ENCODE measurements at places on chromosomes 16 and 17.

DNA sequence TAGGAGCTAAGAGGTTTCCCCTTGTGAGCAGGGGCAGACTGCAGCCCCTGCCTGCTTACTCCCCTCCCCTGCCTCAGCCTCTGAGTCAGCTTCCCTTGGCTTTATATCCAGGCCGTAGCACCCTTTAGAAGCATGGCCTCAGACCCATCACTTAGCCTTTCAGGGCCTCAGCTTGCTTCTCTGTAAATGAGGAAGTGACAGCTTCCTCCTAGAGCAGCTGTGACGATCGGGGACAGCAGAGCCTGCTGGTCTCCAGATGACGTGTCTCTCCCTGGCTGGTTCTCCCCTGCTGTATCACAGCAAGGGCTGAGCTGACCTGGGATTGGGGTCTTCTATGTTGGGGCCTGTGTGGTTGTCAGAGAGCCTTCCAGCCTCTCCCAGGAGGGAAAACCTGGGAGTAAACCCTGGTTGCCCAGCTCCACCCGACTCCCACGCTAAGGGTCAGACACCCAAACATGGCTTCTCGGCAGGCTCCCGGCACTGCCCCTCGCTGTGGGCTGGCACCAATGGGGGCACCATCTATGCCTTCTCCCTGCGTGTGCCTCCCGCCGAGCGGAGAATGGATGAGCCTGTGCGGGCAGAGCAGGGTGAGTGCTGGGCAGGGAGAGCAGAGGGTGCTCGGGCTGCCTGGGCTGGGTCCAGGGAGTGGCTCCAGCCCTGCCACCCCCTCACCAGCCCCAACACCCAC is 16.3 kb upstream of the MYO15B start:
- DNase-seq, result no peak

- no peak for DNase-seq
Observed at GRCh38 chr16:30692396-30693064, 6.4 kb upstream of the SRCAP start.

DNA sequence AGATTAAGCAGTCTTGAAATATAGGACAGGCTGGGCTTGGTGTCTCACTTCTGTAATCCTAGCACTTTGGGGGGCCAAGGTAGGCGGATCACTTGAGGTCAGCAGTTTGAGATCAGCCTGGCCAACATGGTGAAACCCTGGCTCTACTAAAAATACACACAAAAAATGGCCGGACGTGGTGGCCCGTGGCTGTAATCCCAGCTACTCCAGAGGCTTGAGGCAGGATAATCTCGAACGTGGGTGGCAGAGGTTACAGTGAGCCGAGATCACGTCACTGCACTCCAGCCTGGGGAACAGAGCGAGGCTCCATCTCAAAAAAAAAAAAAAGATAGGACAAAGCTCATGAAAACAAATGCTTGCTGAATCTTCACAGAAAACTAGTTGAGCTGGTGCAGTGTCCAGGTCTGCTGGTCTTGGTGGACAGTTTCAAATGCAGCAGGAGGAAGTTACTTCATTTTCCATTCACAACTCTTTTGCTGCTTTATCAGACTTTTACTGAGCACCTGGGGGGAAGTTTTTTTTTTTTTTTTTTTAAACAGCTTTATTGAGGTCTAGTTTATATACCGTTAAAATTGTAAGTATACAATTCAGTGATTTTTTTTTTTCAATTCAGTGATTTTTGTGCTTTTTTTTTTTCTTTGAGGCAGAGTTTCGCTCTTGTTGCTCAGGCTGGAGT is 45.2 kb downstream of the SNX29 start:
- no peak for DNase-seq

DNA sequence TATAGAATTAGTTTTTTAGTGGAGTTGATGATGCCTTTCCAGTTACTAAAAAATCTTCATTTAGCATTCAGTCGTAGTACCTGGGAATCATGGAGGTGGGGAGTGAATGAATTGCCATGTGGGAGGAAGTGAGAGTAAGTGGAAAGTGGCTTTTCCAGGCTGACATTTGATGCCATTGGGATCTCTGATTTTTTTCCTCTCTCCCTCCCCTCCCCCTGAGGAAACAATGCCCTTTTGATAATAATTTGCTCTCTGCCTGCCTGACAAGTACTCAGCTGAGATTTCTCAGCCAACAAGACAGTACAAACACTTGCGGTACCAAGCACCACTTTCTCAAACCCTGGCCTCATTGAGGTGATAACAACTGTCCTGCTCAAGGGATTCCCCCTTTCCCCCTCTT is 2.2 kb downstream of the UBE2Z start:
- DNase-seq, result no peak

GRCh38 chr17:17110520-17110919 is 68.3 kb downstream of the MPRIP start:
- no peak for DNase-seq

GRCh38 chr17:3213001-3213400 is 5.5 kb downstream of the OR1A1 start:
- DNase-seq, result no peak

DNA sequence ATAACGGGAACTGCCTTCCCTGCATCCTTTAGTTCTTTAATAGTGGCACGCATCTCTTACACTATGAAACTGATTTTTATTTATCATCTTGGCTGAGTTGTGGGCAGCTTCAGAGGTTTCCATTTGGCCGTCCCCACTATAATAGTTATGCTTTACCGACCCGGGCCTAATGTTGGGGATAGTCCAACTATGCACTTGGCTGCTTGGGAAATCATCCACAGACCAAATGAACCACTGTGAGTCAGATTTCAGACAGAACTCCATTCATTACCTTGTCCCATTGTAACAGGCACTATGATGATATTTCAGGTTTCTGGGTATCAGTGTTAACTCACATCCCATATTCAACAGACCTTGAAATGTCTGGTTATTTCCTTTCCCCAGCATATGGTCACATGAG is 6.1 kb upstream of the SLFN5 start:
- DNase-seq, result no peak

DNA sequence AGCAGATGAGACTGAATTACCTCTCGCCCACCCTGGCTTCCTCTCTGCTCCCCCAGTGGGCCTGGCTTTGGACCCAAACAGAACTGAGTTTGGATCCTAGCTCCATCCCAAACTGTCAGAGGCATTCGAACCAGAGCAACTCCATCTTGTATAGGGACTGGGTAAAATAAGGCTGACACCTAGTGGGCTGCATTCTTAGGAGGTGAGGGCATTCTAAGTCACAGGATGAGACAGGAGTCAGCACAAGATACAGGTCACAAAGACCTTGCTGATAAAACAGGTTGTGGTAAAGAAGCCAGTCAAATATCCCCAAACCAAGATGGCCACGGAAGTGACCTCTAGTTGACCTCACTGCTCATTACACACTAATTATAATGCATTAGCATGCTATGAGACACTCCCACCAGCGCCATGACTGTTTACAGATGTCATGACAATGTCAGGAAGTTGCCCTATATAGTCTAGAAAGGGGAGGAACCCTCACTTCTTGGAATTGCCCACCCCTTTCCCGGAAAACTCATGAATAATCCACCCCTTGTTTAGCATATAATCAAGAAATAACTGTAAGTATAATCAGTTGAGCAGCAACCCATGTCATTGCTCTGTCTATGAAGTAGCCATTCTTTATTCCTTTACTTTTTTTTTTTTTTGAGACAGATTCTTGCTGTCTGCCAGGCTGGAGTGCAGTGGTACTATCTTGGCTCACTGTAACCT is 44.4 kb downstream of the LYRM1 start:
- no peak for DNase-seq

GRCh38 chr16:54418903-54419302 is 132.3 kb upstream of the IRX3 start:
- DNase-seq, result no peak

DNA sequence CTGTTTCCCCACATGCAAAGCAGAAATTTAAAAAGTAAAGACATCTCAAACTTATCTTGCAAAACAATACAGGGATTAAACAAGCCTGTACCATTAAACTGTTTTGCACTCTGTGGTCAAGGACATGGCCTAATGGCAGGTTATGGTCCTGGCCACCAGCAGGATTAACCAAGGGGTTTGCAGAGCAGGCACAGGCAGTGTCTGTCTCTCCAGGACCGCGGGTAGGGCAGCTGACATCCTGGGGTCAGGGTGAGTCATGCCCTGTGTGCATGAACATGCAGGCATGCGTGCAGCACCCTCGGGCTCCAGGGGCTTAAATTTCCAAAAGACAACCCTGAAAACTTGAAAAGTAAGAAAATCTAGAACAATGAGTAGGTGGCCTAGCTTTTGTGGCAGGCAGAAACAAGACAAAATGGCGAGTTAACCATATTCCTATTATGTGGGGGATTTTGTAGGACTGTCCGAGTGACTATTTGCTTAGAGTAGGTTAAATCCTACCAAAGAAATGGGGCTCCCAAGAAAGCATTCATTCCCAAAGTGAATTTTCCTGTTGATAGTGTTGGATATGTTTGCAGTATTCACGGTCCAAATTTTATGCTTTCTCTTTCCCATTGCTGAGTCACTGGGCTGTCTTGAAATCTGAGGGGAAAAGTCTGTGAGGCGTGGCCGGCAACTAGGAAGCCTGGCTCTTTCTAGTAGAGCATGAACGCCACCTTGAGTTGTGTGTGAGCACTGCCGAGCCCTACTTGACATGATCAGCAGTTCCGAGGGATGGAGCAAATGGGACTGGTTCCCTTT is 158.4 kb upstream of the FAM20A start:
- peak; percentile 91 for DNase-seq

GRCh38 chr17:29004081-29004692 is 1.6 kb downstream of the SEZ6 start:
- no peak for DNase-seq

DNA sequence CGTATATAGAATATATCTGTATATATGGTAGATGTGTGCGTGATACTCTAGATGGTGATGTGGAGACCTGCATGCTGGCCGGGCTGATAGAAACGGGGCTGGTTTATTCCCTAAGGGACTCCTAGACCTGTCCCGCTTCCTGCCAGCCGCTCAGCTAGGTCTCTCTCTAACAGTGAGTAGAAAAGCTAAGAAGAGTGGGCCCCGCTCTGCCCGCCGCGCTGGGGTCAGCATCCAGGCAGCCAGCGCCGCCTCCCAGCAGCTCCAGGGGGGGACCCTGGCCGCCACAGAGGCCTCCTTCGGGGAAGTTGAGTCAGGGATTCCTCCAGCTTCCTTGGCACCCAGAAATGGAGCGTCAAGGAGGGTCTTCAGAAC is 9.4 kb downstream of the CYGB start:
- DNase-seq, result no peak

GRCh38 chr16:86261379-86261778 is 248.9 kb upstream of the FOXF1 start:
- DNase-seq, result no peak

DNA sequence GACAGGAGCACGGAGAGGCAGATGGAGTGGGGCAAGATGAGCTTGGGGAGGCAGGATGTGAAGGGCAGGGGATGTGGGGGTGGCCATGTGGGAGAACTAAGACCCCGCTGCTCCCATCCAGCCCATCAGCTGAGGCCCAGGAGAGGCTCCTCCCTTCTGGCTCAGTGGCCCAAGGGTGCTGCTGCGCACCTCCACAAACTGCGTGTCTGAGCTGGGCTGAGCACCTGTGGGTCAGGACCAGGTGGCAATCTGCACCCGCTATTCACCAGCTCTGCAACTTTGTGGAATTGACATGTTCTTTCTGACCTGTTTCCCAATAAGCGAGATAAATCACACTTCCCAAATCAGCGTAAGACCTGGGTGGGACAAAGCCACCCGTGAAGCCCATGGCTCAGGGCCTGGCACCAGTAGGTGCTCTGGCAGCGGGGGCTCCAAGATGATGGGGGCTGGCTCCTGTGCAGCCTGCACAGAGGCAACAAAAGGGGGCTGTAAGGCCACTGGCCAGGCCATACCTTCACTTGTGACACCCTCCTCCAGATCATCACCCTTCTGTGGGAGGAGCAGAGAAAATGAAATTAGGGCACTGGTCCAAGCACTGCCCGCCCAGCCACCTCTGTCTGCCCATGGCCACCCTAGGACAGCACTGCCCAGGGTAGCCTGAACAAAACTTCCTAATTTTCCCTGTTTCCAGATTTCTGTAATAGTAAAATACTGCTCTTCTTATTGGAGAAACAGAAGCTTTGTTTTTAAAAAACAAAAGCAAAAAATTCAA is 11.7 kb upstream of the SREBF1 start:
- no peak for DNase-seq

- no peak for DNase-seq
Observed at GRCh38 chr17:608511-609231, 106.0 kb downstream of the VPS53 start.

GRCh38 chr16:30030011-30030685 is 923 bp downstream of the TLCD3B start:
- DNase-seq, result no peak

- DNase-seq, result no peak
Observed at GRCh38 chr16:12796498-12796897, 7.2 kb downstream of the CPPED1 start.

- no peak for DNase-seq
Observed at GRCh38 chr16:68062910-68063393, 22.2 kb upstream of the NFATC3 start.

DNA sequence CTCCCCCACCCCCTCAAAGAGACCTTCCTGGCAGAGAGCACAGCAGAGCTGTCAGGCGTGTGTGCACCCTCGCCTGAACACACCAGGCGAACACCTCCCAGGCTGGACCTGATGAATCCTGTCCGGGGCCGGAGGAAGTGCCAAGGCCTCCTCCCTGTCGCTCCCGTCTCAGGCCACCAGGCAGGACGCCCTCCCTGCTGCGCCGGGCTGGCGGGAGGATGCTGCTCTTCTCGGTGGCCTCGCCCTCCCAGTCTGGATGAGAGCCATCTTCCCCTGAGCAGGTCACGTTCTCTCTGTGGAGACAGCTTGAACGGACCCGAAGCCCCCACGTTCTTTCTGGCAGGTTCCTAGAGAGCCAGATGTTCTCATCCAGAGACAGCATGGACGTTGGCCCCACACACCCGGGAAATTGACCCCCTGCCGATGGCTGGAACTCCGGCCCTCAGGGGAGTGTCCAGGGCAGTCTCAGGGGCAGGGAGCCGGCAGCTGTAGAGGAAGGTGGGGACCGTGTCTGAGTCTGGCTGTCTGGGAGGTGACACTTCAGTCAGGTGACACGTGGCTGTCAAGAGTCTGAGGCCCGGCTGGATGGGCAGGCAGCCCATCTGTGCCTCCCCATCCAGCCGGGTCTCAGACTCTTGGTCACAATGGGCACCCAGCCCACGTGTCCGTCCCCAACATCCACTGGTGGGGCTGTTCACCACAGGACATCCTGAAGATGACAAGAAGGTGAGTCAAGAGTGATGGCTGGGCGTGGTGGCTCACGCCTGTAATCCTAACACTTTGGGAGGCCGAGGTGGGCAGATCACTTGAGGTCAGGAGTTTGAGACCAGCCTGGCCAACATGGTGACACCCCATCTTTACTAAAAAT is 5.0 kb upstream of the TIMP2 start:
- DNase-seq, result no peak

DNA sequence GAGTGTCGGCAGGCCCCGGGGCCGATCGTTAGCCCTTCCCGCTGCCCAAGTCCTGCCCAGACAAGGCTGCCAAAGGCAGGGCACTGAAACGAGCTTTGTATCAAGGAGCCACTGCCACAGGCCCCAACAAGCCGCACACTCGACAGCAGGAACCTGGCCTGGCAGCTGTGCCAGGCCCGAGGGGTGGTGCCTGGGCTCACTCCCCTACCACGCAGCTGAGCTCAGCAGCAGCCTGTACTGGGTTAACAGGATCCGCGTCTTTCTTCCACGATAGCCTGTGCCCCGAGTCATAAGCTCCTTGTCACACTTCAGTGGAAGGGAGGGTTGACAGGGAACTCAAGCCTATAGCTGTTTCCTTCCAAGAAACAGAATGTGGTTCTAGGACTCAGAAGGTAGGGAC is 87.9 kb downstream of the ABR start:
- no peak for DNase-seq

- DNase-seq, result no peak
Observed at GRCh38 chr17:38416840-38417209, 11.4 kb upstream of the ARHGAP23 start.

- no peak for DNase-seq
Observed at GRCh38 chr17:72126575-72127486, 6.0 kb downstream of the SOX9 start.

- DNase-seq, result no peak
Observed at GRCh38 chr16:56734429-56734828, 4.5 kb downstream of the NUP93 start.
